ENCODE measurements at places on chromosomes 16 and 17.
A peak's percentile ranks its signal among the peaks of the same experiment; 100 is the strongest.

GRCh38 chr17:17058304-17058703 is 16.0 kb downstream of the MPRIP start:
- DNase-seq: no peak

DNA sequence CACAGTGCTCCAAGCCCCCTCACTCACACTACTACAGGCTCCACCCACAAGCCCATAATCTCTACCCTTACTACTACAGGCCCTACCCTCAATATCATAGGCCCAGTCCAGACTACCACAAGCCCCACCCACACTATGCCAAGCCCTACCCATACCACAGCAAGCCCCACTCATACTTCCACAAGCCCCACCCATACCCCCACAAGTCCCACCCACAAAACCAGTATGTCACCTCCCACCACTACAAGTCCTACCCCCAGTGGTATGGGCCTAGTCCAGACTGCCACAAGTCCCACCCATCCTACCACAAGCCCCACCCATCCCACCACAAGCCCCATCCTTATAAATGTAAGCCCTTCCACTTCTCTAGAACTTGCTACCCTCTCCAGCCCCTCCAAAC is 13.8 kb downstream of the RIPOR1 start:
- DNase-seq: peak; percentile 81

DNA sequence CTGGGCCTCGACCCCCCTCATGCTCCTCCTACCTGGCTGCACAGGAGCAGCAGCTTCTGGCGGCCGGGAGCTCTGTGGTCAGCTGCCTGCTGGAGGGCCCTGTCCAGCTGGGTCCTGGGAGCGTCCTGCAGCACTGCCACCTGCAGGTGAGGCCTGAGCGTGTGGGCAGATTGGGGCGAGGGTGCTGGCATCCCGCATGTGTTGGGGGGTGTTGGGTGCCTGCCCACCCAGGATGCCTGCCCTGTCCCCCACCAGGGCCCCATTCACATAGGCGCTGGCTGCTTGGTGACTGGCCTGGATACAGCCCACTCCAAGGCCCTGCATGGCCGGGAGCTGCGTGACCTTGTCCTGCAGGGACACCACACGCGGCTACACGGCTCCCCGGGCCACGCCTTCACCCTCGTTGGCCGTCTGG is 16.5 kb downstream of the FCSK start:
- DNase-seq: no peak

DNA sequence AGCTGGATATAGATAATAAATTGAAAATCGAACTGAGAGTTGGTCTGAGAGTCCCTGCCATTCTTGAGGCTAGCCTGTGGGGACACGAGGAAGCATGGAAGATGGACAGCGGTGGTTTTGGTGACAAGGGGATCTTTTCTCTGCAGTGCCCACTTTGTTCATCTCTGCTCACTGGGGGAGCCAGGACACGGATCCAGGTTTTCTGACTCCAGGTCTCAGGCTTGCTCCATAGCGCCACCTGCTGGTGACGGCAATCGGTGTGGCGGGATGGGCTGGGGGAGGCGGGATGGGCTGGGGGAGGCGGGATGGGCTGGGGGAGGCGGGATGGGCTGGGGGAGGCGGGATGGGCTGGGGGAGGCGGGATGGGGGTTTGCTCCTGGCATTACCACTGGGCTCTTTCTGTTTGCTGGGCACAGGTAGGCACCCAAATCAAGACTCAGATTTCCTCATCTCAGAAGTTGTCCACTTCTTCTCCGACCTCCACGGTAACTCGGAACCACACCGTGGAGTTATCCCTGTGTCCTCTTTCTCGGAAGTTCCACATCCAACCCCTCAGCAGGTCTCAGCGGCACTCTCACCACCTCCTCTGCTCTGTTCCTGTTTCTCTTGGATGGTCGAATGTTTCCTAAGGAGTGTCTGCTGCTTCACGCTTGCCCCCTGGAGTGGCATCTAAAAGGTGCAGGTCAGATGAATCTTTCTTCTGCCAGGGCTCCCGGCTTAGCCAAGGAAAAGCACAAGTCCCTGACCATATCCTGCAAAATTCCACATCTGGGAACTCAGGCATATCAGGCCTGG is 142.4 kb downstream of the CYLD start:
- DNase-seq: no peak

- DNase-seq: peak; percentile 90
Observed at GRCh38 chr16:23452572-23453337, at the start of gene COG7. Gene COG7 (minus strand): TSS chr16:23453189. CDS start chr16:23452994, 195 bp downstream.

DNA sequence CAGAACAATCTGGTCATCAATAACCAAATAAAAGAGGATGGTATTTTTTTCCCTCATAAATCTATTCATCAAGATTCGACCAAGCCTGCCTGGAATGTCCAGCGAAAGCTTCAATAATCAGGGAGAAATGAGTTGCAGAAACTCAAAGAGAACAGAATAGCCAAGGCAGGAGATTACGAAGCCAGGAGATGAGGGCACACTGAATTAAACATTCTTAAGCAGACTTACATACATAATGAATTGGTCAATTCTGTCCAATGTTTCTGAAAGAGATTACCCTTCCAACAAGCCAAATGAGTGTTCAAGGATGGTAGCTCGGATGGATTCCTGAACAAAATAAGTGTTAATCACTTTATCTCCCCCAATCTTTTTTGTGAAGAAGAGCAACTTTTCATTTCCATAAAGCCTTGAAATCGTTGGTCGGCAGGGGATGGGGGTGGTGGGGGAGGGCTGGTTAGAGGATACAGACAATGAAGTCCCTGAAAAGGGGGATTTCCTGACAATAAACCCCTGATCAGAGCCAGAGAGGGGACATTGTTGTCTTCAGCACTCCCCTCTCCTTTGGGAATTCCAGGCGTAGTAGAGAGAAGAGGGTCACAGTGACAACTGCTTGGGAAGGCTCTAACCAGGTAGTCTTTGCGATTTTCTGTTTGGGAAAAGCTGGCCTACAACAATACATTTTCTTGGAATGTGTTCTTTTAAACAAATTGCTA is 20.7 kb downstream of the TOX3 start:
- DNase-seq: no peak

DNA sequence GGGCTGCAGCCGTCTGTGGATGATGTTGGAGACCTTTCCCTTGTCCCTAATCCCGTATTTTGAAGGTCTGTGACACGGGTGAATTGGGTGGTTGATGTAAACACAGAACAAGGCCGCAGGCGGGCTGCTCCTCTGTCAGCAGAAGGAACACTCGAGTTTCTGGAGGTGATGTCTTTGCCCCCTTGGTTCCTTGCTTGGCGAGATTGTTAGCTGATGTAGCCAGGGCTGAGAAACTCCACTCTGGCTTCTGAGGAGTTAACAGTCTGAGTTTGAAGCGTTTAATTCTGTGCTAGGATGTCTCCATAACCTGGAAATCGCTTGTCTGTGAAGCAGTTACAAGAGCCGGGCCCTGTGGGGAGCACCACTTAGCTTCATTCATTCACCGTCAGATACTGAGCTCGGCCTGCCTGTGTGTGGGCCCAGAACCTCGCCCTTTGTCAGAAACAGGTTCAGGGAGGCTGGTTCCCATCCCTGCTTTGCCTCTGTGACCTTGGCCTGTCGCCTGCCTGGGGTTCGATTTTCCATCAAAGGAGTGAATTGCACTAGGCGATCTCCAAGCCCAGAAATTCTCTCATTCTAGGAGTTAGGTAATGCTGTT is 1.3 kb downstream of the MAPK8IP3 start:
- peak; percentile 44 for DNase-seq

- DNase-seq: no peak
Observed at GRCh38 chr16:75263963-75264445, 12.6 kb upstream of the BCAR1 start.

DNA sequence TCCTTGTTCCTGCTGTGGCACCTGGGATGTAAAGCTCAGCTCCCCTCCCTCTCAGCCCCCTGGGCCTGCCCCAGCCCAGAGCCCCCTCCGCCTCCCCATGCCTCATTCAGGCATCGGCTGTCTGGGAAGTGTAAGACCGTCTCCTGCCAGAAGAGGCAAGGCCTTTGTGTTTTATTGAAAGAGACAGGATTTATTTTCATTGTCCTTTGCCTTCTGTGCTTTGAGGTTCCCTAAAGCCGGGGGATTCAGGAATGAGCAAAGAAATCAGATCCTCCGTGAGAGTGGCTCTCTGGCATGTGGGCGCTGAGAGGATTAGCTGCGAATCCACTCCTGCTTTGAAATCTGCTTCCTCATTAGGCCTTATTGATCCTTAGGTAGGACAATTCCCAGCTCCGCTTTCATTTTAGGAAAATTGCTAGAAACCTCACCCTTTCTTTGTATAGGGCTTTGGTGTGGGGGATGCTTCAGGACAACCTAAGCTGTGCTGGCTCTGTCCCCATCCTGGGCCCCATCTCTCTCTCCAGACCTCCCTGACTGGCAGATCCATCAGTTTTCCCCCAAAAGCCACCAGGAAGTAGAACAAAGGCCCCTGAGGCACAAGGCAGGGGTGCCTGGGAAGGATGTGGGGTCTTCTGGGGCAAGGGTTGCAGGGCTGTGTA is 211.5 kb upstream of the TNRC6C start:
- no peak for DNase-seq

GRCh38 chr16:70724146-70725023 is 38.5 kb upstream of the MTSS2 start:
- DNase-seq: no peak

GRCh38 chr17:80445726-80446110 is 30.7 kb downstream of the NPTX1 start:
- DNase-seq: no peak

DNA sequence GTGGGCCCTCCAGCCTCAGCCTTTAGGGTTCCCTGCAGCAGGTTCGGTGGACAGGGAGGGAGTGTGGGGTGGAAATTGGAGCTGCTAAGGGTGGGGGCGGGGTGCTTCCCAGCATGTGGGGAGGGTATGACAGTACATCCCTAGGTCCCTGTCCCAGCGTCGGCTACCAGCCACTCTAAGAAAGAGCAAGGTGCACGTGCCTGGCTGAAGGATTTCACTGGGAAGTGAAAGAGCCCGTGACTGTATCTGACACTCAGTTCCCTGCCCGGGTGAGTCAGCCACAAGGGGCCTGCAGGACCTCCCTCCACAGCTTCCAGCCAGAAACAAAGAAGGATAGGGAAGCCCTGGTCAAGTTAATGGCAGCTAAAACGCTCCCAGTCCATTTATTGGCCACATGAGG is 4.1 kb downstream of the SNRNP25 start:
- no peak for DNase-seq

- no peak for DNase-seq
Observed at GRCh38 chr17:76845541-76846017, 22.6 kb upstream of the MGAT5B start.

GRCh38 chr17:33113991-33114370 is 122.3 kb downstream of the SPACA3 start:
- no peak for DNase-seq

- DNase-seq: no peak
Observed at GRCh38 chr17:77473615-77474226, 333.0 kb downstream of the SEC14L1 start.

DNA sequence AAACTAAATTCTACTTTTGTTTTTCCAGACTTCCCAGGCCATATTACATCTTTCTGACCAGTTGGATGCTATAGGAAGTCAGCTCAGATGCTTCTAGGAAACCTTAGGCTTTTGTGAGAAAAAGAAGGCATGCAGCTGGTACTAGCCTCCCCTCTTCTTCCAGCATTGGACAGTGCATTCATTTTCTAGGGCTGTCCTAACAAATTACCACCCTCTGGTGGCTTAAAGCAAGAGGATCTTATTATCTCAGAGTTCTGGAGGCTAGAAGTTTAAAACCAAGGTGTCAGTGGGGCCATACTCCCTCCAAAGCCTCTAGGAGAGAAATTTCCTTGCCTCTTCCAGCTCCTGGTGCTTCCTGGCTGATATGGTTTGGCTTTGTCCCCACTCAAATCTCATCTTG is 467.8 kb downstream of the SLC39A11 start:
- DNase-seq: no peak

GRCh38 chr17:6578491-6578890 is 22.1 kb upstream of the PITPNM3 start:
- DNase-seq: no peak

DNA sequence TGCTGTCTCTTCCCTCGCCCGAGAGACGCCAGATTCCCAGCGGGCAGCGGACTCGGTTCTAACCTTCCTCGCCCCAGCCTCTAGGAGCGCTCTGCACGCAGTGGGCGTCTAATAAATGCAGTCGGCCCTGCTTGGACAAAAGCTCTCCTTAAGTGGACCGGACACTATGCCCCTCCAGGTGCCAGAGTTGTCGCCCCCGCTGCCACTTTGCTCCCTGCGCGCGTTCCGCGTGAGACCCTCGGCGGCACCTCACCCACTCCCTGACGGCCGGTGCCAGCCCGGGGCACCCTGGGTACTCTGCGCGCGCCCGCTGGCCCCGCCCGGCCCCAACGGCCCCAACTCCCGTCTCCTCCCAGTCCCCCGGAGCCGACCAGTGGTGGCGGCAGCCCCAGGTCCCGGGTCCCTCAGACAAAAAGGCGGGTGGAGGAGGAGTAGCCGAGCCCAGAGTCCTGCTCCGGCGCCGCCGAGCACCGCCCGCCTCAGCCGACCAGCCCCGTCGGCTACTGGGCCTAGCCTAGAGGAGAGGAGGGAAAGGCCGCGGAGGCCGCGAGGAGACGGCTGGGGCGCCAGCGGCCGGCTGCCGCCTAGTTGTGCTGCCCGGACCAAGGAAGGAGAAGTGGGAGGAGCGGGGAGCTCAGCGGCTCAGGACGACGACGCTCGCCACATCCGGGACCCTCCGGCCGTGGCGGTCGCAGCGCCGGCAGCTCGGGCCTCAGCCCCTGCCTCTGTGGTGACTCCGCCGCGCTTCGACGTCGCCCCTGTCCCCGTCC is 123.0 kb downstream of the GOSR1 start:
- DNase-seq: peak; percentile 76

DNA sequence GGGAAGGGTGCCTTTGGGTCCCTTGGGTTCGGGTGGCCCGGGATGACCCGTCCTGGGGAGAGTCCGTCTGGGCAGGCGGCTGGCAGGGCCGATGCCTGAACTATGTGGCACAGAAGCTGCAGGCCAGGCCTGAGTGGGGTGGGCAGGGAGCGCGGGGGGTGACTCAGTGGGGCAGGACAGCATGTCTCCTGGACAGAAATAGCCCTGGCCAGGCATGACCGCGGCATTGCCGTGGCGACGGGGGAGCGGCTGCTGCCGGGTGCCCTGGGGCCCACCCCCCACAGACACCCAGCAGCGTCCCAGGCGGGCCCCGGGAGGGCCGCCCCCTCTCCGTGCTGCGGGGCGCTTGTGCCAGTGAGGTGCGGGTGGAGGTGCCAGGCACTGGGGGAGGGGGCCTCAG is 1.8 kb upstream of the C1QTNF8 start:
- no peak for DNase-seq

- DNase-seq: no peak
Observed at GRCh38 chr16:81592353-81592866, 147.8 kb downstream of the CMIP start.

GRCh38 chr16:81616321-81617020 is 162.6 kb upstream of the PLCG2 start:
- peak; percentile 81 for DNase-seq
